Motor neuron (in vitro differentiated cells): ENCODE measurements at places on chromosomes 1 and 21. TPM values are rescaled to one million over a fixed set of nuclear protein-coding genes. Genes with fewer than 3 reads are reported as not detected.
A peak's percentile ranks its signal among the peaks of the same experiment; 100 is the strongest.

DNA sequence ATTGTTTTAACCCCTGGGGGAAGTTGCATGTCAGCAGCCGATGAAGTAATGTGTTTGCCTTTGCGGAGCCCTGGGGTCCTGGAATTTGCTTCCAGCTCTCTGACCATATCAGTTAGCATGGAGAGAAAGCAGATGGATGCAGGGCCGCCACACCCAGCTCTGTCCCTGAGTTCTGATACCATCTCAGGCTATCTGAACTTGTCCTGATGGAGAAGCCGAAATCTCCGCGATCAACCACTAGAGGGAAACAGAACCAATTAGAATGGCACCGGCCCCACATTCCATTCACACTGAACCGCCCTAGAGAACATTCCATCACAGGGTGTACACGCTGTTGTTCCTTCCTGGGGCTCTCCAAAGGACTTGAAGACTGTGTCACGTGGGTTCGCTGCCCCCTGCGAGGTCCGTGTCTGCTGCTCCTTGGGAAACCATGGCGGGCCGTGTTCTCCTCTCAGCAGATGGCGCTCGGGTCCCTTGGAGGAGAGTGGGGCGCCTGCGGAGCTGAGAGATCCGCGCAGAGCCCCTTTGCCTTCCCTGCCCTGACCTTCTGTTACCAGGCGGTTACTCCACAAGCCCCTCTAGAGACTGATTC, 75.4 kb downstream of the ABCA4 start:
- peak; percentile 58 for ATAC-seq

DNA sequence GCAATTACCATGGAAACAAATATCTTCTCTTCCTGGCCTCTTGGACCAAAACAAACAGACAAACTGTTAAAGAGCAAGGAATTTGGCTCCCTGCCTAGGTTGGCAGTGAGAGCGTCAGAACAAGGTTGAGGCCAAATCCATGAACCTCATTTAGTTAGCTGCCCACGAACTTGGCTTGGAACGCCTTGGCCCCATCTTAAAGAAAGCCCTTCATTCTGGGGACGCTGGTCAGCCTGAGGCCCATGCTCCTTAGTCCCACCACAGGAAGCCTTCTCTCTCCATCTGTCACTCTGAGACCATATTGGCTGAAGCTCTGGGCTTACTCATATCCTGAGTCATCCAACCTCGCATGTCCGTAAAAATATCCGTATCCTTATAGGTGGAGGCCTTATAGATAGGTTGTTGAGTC, 62.4 kb upstream of the DIRAS3 start:
- ATAC-seq: no peak

DNA sequence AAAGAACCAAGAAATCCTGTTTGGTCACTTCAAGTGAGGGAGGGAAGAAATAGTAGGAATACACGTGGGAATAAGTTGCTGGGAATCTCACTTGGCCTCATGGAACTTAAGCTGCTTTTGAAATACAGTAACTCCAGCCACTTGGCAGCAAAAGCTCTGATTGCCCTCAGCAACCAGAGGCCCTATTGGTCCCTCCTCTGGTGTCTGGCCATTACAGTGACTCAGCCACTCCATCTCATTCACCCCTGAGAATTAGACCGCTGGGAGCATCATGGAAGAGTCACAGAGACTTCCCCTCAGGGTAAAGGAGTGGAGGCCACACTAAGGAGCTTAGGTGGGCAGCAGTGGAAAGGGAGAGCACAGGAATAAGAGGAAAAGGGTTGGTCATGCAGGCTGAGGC, 99.6 kb downstream of the ELAVL4 start:
- peak; percentile 57 for ATAC-seq

DNA sequence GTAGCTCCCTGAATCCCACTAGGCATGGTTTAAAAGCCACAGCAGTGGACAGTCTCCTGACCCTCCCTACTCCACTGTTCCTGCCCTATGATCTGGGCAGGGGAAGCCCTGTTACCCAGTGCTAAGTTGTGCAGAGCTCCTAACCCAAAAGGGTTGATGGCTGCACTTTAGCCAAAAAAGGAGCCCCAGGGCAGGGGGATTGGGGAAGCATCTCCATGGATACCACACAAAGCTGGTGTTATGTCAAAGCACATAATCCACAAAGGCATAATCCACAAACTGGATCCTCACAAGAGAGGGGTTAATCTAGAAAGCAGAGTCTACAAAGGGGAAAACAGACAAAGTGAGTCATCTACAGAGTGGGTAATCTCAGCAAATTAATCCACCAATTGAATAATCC, 5.7 kb downstream of the RSPO1 start:
- ATAC-seq: no peak

DNA sequence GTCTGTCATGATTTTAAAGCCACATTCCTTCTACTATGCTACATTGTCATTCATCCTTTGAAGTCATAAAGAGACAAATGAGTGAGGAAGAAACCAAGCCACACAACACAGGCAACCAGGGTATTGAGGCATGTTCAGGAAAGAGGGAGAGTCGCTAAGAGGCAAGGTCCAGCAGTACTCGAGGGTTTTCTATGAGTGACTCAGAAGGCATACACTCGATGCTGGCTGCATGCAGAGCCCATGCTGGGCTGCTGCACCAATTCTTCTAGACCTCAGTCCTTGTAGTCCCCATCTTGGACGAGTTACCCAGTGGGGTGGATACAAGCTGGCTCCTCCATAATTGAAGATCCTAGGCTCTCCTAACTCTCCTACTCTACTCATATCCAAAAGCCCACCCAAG, 57.6 kb downstream of the OLFML2B start:
- ATAC-seq: no peak

- no peak for ATAC-seq
Measured at GRCh38 chr1:221810406-221810805, 68.5 kb upstream of the DUSP10 start.

- ATAC-seq: no peak
Measured at GRCh38 chr21:22842875-22843274, 1844.7 kb downstream of the NCAM2 start.

DNA sequence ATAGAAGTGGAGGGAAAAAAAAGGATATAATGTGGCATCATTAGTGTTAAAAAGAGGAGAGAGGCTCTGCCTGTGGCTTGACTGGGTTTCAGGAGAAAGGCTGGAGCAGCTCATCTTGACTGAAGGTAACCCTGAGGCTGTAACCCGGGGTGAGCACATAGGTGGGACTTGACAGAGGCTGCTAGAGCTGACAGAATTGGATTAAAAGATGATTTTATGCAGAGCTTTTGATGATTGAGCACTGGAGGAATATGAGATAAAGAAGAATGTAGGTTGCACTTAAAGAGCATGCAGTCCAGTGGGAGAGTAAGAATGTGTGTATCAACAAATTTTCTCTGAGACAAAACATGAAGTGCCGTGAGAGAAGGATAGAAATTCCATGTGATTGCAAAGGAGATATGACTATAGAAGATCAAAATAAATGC, 17.3 kb downstream of the LAMC1 start:
- no peak for ATAC-seq

DNA sequence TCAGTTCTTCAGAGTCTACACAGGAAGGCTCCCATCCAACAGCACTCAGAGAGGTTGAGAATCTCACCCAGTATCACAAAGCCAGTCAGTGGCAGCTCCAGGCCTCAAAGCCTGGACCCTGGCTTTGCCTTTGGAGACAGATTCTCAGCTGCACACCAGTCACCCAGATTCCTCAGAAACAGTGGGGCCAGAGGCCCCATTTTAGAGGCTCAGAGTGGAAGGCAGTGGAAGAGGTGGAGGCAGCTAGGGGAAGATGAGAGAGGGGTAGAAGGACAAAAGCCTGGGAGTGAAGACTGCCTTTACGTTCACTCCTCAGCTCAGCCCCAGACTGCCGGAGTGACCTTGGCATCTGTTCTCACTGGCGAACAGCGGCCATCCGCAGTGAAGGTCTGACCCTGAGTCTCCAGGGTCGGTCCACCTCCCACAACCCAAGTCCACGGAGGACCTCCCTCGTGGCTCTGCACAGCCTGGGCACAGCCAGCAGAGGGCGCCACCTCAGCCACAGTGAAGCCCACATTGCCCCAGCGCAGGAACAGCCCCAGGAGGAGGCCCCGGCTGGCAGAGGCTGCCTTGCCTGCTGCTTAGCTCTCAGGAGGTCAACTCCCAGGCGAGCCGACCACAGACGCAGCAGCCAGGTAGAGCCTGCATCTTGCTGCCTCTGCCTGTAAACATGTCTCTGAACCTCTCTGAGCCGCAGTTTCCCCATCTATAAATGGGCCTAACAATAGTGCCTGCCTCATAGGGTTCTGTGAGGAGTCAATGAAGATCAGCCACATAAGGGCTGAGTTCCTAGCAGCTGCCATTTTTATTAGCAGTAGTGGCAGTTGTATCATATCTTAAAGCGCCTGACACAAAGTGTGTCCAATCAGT, 5.9 kb upstream of the FNDC5 start:
- no peak for ATAC-seq

DNA sequence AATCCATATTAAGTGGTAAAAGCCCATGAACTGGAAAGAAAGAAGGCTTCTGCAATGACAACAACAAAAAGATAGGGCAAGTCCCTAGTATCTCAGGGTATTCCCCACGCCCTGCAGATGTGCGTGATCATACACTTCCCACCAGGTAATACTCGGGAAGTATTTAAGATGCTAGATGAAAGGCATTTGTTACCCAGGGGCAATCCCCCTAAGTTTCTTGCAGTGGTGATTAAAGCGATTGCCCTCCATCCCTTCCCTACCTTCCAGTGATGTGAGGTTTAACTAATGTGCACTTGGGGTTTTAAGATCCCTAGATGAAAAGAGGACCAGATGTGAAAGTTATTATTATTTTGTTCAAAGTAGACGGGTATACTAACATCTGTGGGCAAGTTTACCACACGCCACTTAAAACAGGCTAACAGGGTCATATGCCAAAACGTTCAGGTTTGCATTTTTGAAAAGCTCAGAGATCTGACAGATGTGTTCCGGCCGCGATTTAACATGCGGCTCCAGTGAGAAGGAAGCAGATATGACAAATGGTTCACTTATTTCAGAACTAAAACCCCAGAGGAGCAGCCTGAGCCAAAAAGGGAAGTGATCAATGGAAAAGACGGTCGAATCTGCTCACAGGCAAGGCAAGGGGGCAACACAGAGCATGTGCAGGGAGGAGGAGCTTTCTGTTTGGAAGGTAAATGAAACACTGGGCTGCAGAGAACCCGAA, 17.4 kb downstream of the TIAM1 start:
- no peak for ATAC-seq

GRCh38 chr1:57835620-57836019, 411.8 kb upstream of the DAB1 start:
- ATAC-seq: no peak

- ATAC-seq: peak; percentile 75
Measured at GRCh38 chr21:45359451-45360217, 45.3 kb upstream of the COL18A1 start.

DNA sequence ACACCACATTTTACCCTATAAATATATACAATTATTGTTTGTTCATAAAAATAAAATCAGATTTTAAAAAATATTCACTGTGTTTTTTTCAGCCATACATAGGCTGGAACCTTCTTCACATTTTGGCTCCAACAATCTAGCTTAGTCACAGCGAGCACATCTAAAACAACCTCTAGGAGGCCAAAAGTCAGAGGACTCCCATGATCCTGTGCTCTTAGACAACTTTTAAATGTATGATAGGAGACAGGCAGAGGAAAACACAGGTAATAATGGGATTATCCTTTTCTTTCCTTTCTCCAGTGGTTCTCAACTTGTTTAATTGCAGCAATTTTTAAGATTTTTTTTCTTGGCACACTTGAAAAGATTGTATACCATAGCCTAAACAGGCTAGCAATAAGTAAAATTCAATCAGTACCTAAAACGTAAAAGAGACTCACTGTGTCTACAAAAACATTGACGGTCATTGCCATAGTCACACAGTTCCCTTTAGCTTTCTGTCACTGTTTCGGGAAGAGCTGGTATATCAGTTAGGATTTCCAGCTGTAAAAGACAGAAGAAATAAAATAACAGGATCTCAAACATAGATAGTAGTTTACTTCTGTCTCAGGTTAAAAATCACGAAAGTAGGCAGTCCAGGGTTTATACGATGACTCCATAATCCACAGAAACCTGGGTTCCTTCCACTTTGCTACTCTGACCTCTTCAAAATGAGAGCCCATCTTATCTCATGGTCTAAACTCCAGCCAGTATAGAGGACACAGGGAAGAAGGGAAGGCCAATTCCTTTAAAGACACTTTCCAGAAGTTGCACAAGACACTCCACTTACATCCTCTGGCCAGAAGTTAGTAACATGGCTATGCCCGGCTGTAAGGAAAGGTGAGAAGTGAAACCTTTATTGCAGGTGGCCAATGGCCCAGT, 39.2 kb upstream of the CR1L start:
- ATAC-seq: no peak

- ATAC-seq: peak; percentile 79
Measured at GRCh38 chr1:35718492-35719336, at the start of gene C1orf216. TSS of gene C1orf216 (minus strand) at chr1:35718884. CDS start at chr1:35716321, 2,563 bp downstream.

DNA sequence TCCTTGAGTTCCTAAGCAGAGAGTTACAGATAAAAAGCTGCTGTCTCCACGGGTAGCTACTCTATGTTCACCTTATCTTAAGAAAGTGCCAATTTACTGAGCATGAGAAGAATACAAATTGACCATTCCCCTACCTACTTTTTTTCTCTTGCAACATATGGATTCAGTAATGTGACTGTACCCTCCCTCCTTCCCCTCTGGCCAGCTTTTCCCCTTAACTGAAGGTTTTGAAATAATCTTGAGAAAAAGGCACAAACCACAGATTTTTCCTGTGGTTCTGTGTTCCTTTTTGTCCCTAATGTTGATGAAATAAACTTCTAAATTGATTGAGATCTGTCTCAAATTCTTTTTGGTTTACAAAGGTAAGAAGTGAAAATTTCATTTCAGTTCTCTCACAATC, 2.6 kb upstream of the CD2 start:
- ATAC-seq: no peak

DNA sequence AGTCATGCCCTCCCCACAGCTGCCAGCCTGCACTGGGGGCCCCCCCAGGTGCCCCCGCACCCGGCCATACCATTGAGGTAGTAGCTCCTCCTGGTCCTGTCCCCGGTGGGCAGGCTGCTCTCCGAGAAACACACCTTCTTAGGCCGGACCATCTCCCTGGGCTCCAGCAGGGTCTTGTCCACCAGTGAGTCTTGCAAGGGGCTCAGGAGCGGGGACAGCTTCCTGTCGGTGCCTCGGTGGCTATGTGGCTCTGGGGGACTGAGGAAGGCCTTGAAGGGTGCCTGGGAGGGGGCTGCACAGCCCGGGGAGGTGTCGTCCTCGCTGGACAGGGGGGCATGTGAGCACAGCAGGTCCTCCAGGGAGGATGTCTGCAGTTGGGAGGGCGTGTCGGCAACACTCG, 12.9 kb upstream of the FTCD start:
- no peak for ATAC-seq

- ATAC-seq: no peak
Measured at GRCh38 chr1:61424382-61424781, 300.6 kb downstream of the TM2D1 start.

The LHX8 gene
- 0.39 and 0.52 TPM in 2 replicates for total RNA-seq

The HSD11B1 gene
- not detected in 2 replicates for total RNA-seq

The MR1 gene
- 2.7 and 3.3 TPM in 2 replicates for total RNA-seq

The HSPB7 gene
- 0.23 and 0.57 TPM in 2 replicates for total RNA-seq

The C1orf94 gene
- 0.14 TPM in 1 of 2 replicates, not detected in the other for total RNA-seq

The VTCN1 gene
- 0.32 and 0.36 TPM in 2 replicates for total RNA-seq

The TRAF3IP3 gene
- 0.23 and 0.25 TPM in 2 replicates for total RNA-seq

The TNFRSF8 gene
- total RNA-seq: 0.37 and 0.50 TPM in 2 replicates

The SLC25A44 gene
- total RNA-seq: 19.2 and 19.3 TPM in 2 replicates

The IL12RB2 gene
- 0.16 and 0.23 TPM in 2 replicates for total RNA-seq

The SUSD4 gene
- 4.6 and 8.2 TPM in 2 replicates for total RNA-seq
